Activated CD4-positive, alpha-beta T cell treated with anti-CD3 and anti-CD28 coated beads, Interleukin-10, Interleukin-2, amounts not matched to agents 100 ng/mL and 50 ng/mL, durations not matched to agents 16 hours and 8 hours (primary cell): ENCODE measurements at places on chromosomes 16 and 17.

DNA sequence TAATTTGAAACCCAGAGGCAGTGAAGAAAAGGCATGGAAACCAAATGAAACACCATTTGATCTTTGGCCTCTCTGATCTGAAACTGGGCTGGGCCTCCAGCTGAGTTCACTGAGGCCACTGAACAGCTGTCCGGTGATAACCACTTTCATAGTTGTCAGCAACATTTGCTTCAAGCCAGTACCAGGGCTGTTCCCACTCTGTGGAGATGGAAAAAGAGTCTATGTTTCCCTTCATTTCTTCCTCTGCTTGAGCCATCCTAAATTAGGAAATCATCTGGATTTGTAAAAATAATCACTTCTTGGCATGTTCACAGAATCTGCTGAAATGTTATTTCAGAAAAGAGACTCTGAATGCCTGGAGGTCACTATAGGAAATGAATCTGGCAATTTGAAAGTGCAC is 119.3 kb downstream of the STX8 start:
- no peak for DNase-seq

DNA sequence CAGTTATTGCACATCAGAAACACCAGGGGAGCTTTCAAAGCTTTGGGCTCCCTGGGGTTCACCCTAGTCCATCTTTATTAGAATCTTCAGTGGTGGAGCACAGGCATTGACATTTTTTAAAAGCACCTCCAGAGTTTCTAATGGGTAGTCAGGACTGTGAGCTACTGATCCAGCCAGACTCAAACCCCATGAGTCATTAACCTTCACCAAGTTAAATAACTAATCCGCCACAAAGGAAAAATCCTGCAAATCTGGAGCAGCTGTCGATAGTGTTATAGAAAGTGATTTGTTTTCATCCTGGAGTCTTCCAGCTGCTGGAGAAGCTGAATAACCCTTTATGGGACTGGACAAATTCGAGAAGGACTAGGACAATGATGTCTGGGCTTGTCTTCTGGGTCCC is 93.2 kb upstream of the PIRT start:
- no peak for DNase-seq

- DNase-seq: no peak
Observed at GRCh38 chr17:42568341-42569111, 1.6 kb downstream of the MLX start.

GRCh38 chr17:34798581-34798980 is 162.7 kb downstream of the CCT6B start:
- DNase-seq: no peak

DNA sequence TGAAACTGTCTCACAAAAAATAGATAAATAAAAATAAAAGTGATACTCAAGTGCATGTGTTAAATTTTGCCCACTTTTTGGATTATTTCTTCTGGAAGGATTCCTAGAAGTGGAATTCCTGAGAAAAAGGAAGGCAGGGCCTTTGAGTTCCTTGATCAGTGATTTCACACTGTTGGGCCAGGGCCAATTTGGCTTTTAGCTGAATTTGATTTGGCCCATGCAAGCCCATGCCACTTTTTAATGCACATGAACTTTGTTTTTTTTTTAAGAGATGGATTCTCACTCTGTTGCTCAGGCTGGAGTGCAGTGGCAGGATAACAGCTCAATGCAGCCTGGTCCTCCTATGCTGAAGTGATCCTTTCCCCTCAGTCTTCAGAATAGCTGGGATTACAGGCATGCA is 96.3 kb downstream of the TNFRSF13B start:
- DNase-seq: no peak

DNA sequence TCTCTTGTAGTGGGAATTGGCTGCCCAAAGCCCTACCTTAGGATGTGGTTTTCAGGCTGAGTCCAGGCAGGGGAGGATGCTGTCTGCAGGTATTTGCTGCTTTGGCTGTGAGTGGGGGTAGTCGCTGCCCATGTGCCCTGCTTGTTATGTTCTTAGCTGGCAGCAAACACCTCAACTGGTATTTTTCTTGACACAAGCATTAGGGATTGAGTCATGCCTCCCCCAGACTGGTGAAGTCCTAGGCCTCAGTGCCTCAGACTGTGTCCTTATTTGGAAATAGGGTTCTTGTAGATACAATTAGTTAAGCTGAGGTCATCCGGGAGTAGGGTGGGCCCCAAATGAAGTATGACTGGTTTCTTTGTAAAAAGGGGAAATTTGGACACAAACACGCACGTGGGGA is 808.3 kb upstream of the EEF2KMT start:
- no peak for DNase-seq
